ENCODE measurements at places on chromosomes 2 and 18. TPM values are rescaled to one million over a fixed set of nuclear protein-coding genes. Genes with fewer than 3 reads are reported as not detected.

The DPP4 gene
- 0.56 TPM for total RNA-seq

The CCDC178 gene
- total RNA-seq = not detected

The CNTNAP5 gene
- not detected for total RNA-seq

The OTOS gene
- not detected for total RNA-seq

The CRACDL gene
- total RNA-seq = 2.5 TPM

The FAHD2B gene
- 11.7 TPM for total RNA-seq

The ANKRD62 gene
- total RNA-seq = not detected

The UPP2 gene
- total RNA-seq = not detected

The KATNAL2 gene
- total RNA-seq = 1.4 TPM

The IL36RN gene
- 0.21 TPM for total RNA-seq

The CPLX4 gene
- not detected for total RNA-seq

The MYOM1 gene
- total RNA-seq = 0.30 TPM

The PSMA8 gene
- not detected for total RNA-seq

The GALR1 gene
- not detected for total RNA-seq

The REL gene
- total RNA-seq = 1.4 TPM

The FER1L5 gene
- not detected for total RNA-seq

The KCNG3 gene
- 0.70 TPM for total RNA-seq

The TSGA10 gene
- 2.0 TPM for total RNA-seq

The ALKAL2 gene
- not detected for total RNA-seq

The CKAP2L gene
- 15.9 TPM for total RNA-seq

The CLEC4F gene
- total RNA-seq = not detected

The LIPG gene
- 0.21 TPM for total RNA-seq

The ANKRD36B gene
- 4.5 TPM for total RNA-seq

The MEP1B gene
- total RNA-seq = not detected

The G6PC2 gene
- not detected for total RNA-seq

The RSAD2 gene
- total RNA-seq = 0.53 TPM

The SPC25 gene
- total RNA-seq = 15.8 TPM

The KCNK3 gene
- 0.76 TPM for total RNA-seq

The RRM2 gene
- 242 TPM for total RNA-seq

The SERPINB3 gene
- total RNA-seq = not detected

The CAPN13 gene
- 0.07 TPM for total RNA-seq

The ASB18 gene
- total RNA-seq = not detected

The APLF gene
- total RNA-seq = 0.80 TPM

The M1AP gene
- total RNA-seq = not detected

The GPBAR1 gene
- total RNA-seq = 0.31 TPM

The UGT1A8 gene
- not detected for total RNA-seq

The ADRA2B gene
- 0.09 TPM for total RNA-seq

The ITSN2 gene
- total RNA-seq = 23.2 TPM

The STARD7 gene
- 88.4 TPM for total RNA-seq

The PLEKHH2 gene
- 2.5 TPM for total RNA-seq

The FZD7 gene
- total RNA-seq = 6.4 TPM

The RBFA gene
- 31.1 TPM for total RNA-seq

The SERPINB13 gene
- not detected for total RNA-seq

The FABP1 gene
- total RNA-seq = not detected

The GPAT2 gene
- not detected for total RNA-seq

The ASXL3 gene
- total RNA-seq = not detected

The ESPNL gene
- 0.15 TPM for total RNA-seq

The EML6 gene
- total RNA-seq = 1.5 TPM

The PDE11A gene
- 0.38 TPM for total RNA-seq

The C2orf78 gene
- not detected for total RNA-seq

The SOX11 gene
- total RNA-seq = not detected

The FAP gene
- 0.15 TPM for total RNA-seq

The DOK6 gene
- not detected for total RNA-seq

The TCF7L1 gene
- 10.4 TPM for total RNA-seq

The CPO gene
- not detected for total RNA-seq

The HDHD2 gene
- total RNA-seq = 9.5 TPM

The PARD3B gene
- 1.1 TPM for total RNA-seq

The KCNS3 gene
- 1.1 TPM for total RNA-seq

The CFC1 gene
- total RNA-seq = not detected

All from A549 treated with Mapracorat at 1 μM for 4 hours (cell line).